ENCODE measurements at places on chromosomes 4 and X.
A peak's percentile ranks its signal among the peaks of the same experiment; 100 is the strongest.

- DNase-seq, result peak; percentile 22
Measured at GRCh38 chr4:244471-244870, 60.8 kb downstream of the ZNF732 start.

- peak; percentile 19 for DNase-seq
Measured at GRCh38 chrX:19303256-19303880, 40.4 kb upstream of the PDHA1 start.

- no peak for DNase-seq
Measured at GRCh38 chr4:129968366-129968765, 872.4 kb downstream of the C4orf33 start.

DNA sequence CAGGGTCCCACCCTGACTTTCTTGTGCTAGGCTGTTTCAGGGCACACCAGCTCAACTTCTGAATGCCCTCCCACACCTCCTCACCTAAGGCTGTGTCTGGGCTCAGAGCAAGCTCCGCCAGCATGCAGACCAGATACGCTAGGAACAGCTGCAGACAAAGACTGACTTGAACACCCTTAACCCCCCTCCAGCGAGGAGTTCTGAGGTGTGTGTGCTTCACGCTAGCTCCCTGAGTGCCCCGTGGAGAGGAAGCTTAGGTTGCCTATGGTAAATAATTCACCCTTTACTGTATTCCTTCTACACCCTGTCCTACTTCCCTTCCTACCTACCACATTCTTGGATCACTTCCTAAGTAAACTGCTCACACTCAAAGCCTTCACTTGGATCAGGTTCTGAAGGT, 115.0 kb downstream of the VCX3B start:
- DNase-seq, result no peak

- DNase-seq, result no peak
Measured at GRCh38 chr4:1418494-1419285, 12.4 kb upstream of the NKX1-1 start.

GRCh38 chr4:116824172-116824571, 261.2 kb downstream of the TRAM1L1 start:
- DNase-seq, result no peak

DNA sequence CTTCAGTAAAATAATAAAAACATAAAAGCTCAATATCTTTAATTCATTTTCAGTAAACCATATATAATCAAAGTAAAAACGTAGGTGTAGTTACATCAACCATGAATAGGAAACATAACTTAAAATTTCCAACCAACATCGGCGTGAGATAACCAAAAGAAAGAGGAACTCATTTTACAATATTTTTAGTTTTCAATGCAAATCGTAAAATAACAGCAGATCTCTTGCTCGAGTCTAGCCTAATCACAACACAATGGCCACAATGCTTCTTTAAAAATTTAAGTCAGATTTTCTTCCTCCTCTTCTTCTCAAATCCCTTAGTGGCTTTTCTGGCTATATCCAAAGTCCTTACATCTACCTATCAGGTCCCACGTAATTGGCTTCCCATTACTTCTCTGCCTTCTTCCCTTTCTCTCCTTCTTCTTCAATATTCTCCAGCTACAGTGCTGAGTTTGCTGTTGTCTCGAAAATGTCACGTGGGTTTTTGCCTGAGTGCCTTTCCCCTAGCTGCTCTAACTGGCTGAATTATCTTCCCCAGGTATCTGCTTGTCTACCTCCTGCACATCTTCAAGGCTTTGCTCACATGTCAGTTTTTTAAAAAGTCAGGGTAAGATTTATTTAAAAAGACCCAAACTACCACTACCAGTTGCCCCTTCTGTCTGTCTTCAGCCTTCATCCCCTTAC, 90.9 kb upstream of the BANK1 start:
- DNase-seq, result no peak

DNA sequence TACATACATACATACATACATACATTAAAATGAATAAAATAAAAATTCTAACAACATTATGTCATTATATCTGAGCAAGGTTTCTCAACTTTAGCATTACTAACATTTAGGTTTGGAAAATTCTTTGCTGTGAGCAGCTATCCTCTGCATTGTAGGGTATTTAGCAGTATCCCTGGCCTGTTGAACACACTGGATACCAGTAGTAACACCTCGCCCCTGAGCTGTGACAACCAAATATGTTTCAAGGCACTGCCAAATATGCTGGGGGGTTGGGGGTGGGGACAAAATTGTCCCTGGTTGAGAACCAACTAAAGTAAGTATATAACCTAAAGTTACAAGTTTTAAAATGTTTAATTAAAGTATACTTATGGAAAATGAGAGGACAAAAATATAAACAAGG, 860.9 kb upstream of the FTHL17 start:
- DNase-seq, result no peak

GRCh38 chr4:41119867-41120295, 94.5 kb downstream of the APBB2 start:
- no peak for DNase-seq

GRCh38 chr4:127856196-127856812, 24.4 kb upstream of the PLK4 start:
- no peak for DNase-seq

DNA sequence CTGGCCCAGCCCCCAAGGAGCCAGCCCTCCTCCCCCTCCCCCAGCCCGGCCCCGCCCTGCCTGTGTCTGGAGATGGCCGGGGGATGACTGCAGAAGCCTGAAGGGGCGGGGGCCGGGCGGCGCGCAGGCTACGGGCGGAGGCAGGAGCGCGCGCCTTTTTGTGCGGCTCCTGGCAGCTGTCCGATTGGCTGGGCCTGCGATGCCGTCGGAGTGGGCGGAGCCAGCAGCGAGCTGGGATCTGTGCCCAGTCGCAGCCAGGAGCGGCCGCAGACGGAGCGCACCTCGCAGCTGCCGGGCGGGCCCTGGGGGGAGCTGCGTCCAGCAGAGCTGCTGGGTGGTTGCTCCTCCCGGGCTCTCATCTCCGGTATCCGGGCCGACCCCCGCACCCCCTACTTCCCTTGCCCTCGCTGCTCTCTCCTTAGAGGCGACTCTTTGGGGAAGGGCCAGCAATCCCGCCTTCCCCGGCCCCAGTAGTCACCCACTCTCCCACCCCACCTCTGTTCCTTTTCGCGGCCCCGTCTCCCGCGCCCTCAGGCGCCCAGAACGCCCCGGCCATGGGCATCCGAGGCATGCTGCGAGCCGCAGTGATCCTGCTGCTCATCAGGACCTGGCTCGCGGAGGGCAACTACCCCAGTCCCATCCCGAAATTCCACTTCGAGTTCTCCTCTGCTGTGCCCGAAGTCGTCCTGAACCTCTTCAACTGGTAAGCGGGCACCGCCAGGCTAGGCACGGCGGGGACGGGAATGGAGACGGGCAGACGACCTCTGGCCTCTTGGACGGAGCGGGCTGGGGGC, at the start of gene GABRQ:
GABRQ (plus strand) TSS at position 247 of the 794 bp plus-strand sequence; CDS start at position 555, 308 bp downstream.
- DNase-seq, result no peak

DNA sequence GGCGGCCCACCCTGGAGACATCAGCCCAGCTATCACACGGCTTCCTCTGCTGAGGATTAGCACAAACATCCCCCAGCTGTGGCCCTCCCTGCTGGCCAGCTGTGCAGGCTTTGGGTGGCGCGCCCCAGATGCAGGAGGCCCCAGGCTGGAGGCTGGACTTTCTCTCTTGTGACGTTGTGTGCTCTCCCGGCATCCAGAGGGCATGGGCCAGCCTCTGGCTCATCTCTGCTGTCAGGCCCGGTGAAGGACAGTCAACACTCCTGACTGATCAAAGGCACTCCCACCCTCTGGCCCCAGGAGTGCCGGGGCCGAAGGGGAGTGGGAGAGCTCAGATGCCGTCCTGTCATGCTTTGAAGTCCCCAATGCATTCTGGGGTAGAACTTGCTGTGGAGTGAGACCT, 29.9 kb upstream of the PJA1 start:
- no peak for DNase-seq

GRCh38 chr4:152398060-152398459, 137.8 kb downstream of the FBXW7 start:
- DNase-seq, result peak; percentile 9

- no peak for DNase-seq
Measured at GRCh38 chr4:185625503-185625902, 90.2 kb upstream of the PDLIM3 start.

- DNase-seq, result no peak
Measured at GRCh38 chr4:123419885-123420755, 23.5 kb downstream of the SPRY1 start.

DNA sequence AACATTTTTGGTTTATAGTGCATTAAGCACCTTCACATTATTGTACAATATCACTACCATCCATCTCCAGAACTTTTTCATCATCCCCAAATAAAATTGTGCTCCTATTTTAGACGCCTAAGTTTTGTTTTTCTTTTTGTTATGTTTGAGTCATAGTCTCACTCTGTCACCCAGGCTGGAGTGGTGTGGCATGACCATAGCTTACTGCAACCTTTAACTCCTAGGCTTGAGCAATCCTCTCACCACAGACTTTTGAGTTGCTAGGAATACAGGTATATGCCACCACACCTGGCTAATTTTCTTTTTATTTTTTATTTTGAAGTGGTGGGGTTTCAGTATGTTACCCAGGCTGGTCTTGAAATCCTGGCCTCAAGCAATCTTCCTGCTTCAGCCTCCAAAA, 33.9 kb downstream of the PRSS12 start:
- DNase-seq, result no peak

DNA sequence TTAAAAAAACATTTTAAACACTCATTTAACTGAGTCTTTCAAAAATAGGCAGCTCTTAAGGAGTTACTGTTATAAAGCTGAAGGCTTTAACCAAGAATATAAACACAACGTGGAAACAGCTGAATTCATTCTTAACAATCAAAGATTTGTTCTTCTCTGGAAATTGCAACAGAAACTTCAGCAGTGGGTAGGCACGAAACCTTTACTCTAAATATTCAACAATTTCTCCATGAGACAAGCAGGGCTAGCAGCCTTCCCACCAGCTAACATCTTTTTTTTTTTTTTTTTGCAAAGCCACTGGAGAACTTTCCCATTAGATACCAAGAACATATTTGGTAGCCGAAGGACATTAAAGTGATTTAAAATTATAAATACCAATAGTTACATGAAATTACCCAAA, 78.2 kb upstream of the PRSS48 start:
- no peak for DNase-seq

- DNase-seq, result no peak
Measured at GRCh38 chr4:26261405-26261804, 59.4 kb upstream of the RBPJ start.

DNA sequence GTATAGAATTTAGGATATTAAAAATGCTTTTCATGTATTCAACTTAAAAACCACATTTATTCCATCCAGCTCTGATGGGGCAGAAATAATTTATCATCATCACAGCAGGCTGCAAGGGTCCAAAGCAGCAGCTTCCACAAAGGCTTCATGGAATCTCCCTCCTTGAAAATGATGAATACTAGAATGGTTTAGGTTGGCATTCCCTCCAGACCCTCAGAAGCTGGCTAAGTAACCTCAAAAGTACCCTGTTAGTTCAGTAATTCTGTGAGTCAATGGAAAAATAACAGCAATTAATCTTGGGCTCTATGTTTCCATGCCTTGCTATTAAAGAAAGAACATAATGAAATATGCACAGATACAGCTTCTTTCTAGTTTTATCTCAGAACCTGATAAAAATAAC, 594.9 kb upstream of the DIPK2B start:
- DNase-seq, result no peak

- DNase-seq, result no peak
Measured at GRCh38 chr4:891747-892146, 40.4 kb downstream of the GAK start.

DNA sequence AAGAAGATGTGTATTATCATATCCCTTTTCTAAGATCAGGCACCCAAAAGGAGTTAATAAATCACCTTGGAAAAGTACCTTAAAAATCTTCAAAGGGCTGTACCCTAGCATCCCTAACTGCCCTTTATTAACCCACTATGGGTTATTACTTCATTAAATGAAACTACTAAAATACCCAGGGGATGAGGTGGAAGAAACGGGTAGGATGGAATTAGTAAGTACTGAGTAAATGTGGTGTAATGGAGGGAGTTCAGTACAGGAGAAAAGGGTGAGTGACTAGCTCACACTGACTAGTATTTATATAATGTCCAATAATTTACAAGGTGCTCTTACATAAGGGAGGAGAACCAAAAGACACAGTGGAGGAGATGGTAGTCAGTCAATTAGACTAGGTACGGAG, 51.0 kb upstream of the RASGEF1B start:
- DNase-seq, result no peak
